Activated CD4-positive, alpha-beta T cell treated with anti-CD3 and anti-CD28 coated beads, Interleukin-10, Interleukin-2, amounts not matched to agents 100 ng/mL and 50 ng/mL, durations not matched to agents 16 hours and 8 hours (primary cell): ENCODE measurements at places on chromosomes 1 and 21.

- DNase-seq = no peak
Measured at GRCh38 chr1:61165402-61165801, 83.0 kb downstream of the NFIA start.

DNA sequence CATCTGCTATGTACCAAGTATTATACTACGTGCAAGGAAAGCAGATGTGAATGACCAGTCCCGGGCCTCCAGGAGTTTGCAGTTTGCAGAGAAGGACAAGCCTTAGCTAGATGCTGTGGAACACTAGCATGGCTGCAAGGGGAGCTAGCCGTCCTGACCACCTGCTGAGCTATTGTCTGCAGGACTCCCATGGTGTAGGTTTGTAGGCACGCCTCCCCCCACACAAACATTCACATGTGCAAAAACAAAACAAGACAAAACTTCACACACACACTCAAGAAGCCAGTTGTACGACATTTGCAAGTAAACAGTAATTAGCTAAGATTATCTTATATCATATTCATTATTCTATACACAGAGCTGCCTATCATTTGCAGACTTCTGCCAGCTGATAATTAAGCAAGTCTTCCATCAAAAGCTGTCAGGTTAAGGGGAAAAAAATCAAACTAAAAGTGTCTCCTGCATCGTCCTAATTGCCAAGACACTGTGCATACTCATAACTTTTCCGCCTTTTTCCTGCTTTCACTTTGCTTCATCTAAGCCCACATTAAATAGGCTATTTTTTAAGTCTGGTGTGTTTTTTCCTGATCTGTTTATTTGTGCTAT, 10.7 kb upstream of the HNRNPU start:
- DNase-seq = no peak

DNA sequence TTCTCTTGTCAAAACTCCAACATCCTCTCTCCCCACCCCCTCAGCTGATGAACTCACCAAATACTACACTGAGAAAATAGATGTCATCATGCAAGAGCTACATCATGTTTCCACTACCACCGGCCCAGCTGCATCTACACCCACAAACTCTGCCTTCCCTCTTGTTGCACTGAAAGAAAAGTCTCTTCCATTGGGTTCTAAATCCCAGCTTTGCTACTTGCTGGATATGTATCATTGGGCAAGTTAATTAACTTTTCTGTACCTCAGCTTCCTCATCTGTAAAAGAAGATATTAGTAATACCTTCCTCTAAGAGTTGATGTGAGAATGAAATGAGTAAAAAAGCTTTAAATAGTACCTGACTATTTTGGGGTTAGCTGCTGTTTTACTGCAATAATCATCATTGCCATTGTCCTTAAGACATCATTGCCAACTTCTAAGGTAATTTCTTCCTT, 108.6 kb downstream of the OLFML2B start:
- DNase-seq = peak; percentile 41

GRCh38 chr1:225972344-225973152, 26.6 kb downstream of the SDE2 start:
- no peak for DNase-seq

GRCh38 chr1:218249338-218250140, 35.6 kb upstream of the RRP15 start:
- DNase-seq = no peak

DNA sequence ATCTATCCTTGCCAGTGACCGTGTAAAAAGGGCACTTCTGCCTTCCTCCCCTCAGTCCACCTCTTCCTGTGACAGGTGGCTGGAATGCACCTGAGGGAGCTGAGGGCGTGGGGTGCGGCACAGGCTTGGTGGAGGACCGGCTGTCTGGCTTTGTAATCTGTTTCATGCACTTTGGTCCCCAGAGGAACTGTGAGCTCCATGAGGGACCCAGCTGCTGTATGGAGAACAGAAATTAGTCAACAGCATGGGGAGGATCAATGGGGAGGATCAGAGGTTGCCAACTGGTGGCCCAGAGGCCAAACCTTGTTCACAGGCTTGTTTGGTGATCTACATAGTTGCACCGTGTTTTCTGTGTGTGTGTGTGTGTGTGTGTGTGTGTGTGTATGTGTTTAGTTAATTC, 19.0 kb upstream of the LUZP1 start:
- no peak for DNase-seq

GRCh38 chr1:33946836-33947235, 83.0 kb downstream of the HMGB4 start:
- no peak for DNase-seq

- DNase-seq = no peak
Measured at GRCh38 chr21:41059871-41060270, 108.1 kb upstream of the BACE2 start.

GRCh38 chr21:45544449-45545235, 2.4 kb upstream of the SLC19A1 start:
- no peak for DNase-seq

- no peak for DNase-seq
Measured at GRCh38 chr1:29504196-29504595, 267.9 kb downstream of the PTPRU start.

GRCh38 chr1:214397497-214397896, 116.5 kb downstream of the SMYD2 start:
- peak; percentile 26 for DNase-seq

DNA sequence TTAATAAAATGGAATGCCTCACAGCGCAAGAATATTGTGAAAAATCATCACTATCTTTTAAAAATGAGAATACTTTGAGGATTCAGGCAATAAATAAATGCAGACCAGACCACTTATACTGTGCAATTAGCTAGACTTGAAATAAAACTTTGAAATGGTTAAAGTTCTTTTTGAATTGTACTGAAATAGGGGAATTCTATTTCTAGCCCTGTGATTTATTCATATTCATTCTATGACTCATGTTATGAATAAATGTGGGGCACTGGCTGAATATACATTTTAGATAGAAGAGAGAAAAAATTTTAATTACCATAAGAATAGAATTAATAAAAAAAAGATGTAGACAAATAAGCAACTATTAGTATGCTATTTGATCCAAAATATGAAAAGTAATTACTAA, 16.4 kb upstream of the USP25 start:
- no peak for DNase-seq

DNA sequence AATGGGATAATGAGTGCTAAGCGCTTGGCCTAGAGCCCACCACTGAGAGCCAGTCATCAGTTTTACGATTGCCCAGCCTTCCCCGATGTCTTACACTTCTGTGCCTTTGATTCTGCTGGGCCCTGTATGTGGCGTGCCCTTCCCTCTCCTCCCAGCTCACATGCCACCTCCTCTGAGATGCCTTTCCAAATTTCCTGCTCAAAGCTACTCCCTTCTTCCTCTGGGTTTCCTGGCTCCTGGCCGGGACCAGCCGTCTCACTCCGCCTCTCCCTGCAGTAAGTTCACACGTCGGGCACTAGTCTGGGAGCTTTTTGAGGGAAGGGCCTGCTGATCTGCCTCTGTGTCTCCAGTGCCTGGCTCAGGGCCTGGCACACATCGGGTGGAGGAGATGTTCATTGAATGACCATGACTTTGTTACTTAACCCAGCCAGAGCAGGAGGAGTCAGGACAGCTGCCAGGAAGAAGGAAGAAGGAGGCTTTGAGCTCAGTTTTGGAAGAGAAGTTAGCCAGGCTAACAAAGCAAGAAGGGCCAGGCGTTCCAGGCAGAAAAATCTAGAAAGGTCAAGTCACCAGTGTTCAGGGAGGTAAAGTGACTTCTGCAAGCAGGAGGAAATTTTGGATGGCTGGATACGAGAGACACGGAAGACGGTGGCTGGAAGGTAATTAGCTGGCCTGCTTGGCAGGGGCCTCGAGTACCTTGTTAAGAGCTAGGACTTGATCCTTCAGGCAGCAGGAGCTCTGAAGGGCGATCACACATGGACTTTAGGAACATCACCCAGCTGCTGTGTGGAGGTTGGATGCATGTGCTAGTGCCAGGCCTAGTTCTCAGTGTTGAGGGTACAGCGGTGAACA, 63.6 kb downstream of the EPHB2 start:
- DNase-seq = no peak

DNA sequence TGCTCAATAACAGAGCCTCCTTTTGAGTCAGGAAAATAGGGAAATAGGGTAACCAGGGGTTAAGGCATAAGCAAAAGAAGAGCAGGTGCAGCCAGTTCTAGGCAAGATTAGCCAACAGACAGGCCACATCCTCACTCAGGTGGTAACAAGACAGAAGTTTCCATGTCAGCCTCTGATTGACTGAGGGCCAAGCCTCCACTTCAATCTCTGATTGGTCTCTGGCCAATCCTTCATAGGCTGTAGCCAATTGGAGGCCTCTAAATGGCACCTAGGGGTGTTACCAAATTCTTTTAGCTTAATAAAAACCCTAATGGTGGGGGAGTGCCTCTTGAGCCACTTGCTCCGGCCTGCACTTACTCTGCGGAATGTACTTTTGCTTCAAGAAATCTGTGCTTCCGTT, 37.2 kb downstream of the LACTBL1 start:
- no peak for DNase-seq

DNA sequence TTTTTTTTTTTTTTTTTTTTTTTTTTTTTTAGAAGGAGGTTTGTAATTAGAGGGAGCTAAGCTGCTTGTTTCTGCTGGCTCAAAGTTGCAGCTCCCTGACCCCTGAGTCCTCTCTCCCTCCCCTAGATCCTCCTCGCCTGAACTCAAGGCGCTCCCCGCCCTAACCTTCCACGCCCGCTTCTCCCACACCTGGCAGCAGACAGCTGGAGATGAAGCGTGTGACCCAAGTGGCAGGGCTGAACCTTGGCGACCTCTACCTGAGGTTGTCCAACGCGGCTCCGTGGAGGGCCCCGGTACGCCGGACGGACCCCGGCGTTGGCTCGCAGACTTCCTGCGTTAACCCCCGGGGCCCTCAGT, 795 bp downstream of the NGF start:
- DNase-seq = no peak

DNA sequence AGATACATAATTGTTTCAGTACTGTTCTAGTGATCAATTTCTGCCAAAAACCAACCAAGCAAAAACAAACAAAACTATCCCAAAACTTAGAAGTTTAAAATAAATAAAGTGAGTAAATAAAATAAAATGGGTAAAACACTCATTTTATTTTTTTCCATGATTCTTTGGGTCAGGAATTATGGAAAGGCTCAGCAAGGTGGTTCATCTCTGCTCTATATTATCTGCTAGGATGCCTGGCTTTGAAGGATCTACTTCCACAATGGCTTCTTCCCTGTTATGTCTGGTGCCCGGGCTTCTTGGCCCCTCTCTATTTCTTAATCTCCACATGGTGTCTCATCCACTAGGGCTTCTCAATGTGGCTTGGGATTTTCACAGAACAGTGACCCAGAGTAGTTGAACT, 29.1 kb upstream of the ADAMTS1 start:
- no peak for DNase-seq

DNA sequence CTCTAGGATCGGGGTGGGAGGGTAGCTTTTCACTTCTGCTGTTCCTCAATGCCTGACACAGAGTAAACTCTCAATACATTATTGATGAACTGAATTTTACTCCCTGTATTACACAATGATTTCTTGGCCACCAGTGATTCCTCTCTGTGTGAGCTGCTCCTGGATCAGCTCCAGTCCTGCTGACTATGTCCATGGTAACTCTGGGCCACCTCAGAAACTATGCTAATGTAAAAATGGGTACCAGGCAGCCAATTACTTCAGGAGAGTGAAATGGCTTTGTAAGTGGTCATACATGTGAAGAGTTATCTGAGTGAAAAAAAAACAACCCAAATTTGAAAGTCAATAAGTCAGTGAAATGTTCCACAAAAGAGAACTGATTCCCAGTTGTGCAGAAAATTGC, 311.0 kb downstream of the KCNH1 start:
- no peak for DNase-seq

GRCh38 chr1:14184454-14184853, 414.0 kb upstream of the KAZN start:
- no peak for DNase-seq

- peak; percentile 45 for DNase-seq
Measured at GRCh38 chr21:25350056-25350455, 257.2 kb downstream of the MRPL39 start.

GRCh38 chr21:37454869-37455503, 88.4 kb downstream of the DYRK1A start:
- DNase-seq = no peak

DNA sequence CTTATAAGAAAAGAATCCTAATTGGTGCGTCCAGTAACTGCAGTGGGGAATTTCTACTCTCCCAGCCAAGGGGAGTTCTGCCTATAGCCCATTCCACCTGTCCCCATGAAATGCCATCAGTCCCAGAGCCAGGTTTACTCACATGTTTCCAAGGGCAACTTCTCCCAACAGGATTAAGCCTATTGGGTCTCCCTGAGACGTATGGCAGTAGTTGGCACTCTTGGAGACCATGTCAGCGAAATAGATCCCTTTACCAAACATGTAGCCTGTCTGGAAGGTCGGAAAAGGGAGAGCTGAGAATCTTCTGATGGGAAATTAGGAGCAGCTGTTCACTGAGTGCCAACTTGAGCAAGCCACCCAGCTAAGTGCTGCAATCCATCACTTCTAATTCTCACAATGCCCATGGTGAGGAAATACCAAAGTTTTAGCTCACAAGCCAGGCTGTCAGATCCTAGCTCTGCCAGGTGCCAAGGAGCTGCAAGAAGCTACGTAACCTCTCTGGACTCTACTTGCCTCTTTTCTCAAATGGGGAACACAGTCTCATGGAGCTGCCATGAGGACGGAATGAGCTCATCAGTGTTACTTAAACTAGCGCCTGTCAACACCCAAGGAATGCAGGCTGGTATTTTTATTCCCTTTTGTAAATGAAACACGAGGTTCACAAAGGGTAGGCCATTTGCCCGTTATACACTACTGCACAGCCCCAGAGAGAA, 43.9 kb downstream of the PARP1 start:
- DNase-seq = no peak

GRCh38 chr1:222285526-222285925, 262.4 kb downstream of the HHIPL2 start:
- DNase-seq = no peak

GRCh38 chr1:77538956-77539518, 143.4 kb downstream of the ZZZ3 start:
- no peak for DNase-seq

GRCh38 chr21:32645261-32646182, 33.3 kb upstream of the CFAP298 start:
- DNase-seq = no peak

DNA sequence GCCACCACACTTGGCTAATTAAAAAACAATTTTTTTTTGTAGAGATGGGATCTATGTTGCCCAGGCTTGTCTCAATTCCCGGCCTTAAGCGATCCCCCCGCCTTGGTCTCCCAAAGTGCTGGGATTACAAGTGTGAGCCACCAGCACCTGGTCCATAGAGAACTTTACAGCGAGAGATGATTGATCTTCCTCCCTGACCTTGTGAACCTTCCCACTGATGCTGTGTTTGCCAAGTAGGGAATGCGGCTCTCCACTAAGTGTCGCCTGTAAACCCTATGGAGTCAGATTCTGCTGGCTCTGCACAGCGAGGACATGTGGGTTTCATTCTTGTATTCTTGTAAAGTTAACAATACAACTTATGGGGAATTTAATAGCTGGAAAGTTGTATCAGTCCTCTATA, 81.3 kb upstream of the LYST start:
- no peak for DNase-seq
